ENCODE measurements at places on chromosomes 5 and 9. TPM values are rescaled to one million over a fixed set of nuclear protein-coding genes. Genes with fewer than 3 reads are reported as not detected.

The ARL14EPL gene
- total RNA-seq, result not detected

The SPINK6 gene
- not detected for total RNA-seq

The KIAA1958 gene
- total RNA-seq, result 41.0 TPM

The NME5 gene
- 0.74 TPM for total RNA-seq

The IFNK gene
- not detected for total RNA-seq
